ENCODE measurements at places on chromosomes 2 and 18.

DNA sequence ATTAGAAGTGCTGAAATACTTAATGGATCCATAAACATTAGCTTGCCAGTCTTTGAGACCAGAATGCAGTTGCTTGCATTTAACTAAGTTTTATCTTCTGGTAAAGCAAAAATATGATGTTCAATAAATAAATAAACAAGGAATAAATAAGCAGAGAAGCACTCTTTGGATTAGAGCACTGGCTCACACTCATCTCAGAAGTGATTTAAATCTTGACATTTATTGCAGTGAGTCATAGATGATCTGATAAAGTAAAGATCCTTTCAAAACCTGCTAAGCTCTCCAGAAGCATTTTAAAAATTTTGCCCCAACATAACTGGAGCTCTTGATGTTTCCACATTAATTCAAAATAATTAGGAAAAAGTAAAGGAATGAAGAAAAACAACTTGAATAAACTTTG is 66.8 kb downstream of the KYNU start:
- no peak for DNase-seq

- no peak for DNase-seq
Observed at GRCh38 chr18:58080451-58080850, 36.4 kb downstream of the NEDD4L start.

DNA sequence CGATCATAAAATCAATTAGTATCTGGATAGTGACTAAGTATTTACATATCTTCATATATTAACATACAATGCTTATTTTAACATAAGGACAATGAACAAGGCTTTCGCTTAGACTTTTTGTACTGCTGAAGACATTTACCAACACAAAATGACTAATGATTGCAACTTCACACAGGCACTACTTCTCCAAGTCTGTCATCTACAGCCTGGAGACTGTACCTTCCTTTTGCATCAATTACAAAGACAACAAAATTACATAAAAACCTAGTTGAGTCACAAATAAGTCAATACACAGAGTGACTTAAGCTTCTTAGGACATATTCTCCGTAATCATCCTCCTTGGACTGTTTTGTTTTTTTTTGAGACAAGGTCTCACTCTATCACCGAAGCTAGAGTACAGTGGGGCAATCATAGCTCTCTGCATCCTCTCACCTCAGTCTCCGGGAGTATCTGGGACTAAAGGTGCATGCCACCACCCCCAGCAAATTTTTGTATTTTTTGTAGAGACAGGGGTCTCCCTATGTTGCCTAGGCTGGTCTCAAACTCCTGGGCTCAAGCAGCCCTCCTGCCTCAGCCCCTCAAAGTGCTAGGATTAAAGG is 15.9 kb downstream of the PUM2 start:
- no peak for DNase-seq

DNA sequence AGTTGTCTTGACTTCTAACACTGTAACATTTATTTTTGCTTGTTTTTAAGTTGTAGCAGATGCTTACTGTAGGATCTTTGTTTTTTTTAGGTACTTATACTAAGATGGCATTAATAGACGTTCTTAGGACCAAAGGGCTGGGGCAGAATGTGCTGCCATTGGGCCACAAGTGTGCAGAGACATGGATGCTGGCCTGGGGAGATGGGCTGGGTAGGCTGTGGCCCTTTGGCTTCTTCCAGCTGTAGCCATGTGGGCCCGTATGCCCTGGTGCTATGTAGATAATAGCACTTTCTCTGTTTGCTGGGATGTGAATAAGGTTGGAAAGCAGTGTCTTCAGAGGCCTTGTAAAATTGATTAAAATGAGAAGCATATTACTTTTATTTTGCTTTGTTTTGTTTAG is 18.8 kb downstream of the RAB31 start:
- DNase-seq, result no peak

DNA sequence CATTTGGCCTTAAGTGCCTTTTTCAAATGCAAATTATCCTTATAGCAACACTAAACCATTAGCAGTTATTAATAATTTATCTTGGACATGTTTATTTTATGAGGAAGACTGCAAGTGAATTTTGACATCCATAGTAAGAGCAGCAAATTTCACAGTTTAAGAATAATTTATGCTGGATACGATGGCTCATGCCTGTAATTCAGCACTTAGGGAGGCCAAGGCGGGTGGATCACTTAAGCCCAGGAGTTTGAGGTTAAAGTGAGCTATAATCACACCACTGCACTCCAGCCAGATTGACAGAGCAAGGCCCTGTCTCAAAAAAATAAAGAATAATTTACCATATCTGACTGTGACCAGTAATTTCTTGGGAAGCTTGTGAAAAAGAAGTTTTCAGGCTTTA is 286.2 kb downstream of the TMX3 start:
- DNase-seq, result no peak

- DNase-seq, result peak; percentile 71
Observed at GRCh38 chr2:68225119-68225632, 27.2 kb downstream of the PPP3R1 start.

DNA sequence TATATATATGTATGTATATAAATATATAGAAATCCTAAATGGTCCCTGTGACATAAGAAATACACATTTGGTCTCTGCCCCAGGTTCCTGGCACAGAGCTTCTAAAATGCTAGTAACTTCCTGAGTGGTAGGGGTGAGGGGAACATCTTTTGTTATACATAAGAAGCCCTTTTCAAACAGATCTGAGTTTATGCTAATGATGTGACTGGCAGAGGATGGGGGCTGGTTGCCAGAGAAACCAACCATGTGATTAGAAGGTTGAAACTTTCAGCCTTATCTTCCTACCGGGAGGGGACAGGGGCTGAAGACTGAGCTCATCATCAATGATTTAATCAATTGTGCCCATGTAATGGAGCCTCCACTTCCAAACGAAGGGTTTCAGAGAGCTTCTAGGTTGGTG is 16.3 kb downstream of the MFSD2B start:
- DNase-seq, result no peak

GRCh38 chr18:69898241-69898861 is 49.3 kb downstream of the CD226 start:
- DNase-seq, result peak; percentile 55

- DNase-seq, result no peak
Observed at GRCh38 chr2:201262718-201263117, 2.4 kb downstream of the CASP8 start.

GRCh38 chr18:76491473-76491775 is 3.6 kb downstream of the ZNF516 start:
- peak; percentile 76 for DNase-seq

DNA sequence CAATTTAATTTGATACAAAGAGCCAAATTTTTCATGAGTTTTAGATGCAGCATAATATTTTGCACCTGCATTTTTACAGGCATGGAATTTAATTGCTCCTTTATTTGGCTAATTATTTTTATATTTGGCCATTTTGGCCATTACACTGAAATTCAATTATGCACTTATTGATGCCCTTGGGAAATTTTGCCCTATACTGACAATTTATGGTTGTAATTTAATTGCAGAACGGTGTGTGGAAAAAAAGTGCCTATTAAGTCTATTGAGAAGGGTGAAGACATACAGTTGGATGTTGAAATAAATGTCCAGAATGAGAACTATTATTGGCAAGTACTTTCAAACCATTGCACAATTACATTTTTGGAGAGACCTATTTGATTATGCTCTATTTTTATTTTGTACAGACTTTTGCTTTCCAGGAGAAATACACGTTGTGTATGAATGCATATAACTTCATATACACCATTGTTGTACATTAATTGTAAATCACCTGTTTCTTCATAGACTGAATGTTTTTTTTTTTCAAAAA is 1319.3 kb upstream of the CDH2 start:
- no peak for DNase-seq

DNA sequence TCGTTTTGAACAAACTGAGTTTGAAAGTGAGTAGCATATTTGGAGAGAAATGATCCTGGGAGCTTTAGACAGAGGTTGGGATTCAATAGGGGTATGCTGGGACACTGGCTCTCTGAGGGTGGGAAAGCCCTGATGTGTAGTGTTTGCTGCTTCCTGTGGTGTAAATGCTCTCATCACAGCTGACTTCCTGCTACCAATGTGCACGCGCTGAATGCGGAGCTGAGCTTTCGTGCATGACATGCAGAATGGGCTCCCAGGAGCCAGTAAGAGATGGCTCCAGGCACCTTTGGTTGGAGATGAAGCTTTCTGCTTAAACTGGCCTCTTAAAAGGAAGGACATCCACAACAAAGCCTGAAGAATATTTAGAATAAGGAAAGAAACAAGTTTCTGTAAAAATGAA is 224.1 kb upstream of the CCDC150 start:
- DNase-seq, result no peak

- DNase-seq, result no peak
Observed at GRCh38 chr2:239574434-239575156, 173.8 kb upstream of the HDAC4 start.

GRCh38 chr2:160298960-160299359 is 98.9 kb upstream of the ITGB6 start:
- no peak for DNase-seq

DNA sequence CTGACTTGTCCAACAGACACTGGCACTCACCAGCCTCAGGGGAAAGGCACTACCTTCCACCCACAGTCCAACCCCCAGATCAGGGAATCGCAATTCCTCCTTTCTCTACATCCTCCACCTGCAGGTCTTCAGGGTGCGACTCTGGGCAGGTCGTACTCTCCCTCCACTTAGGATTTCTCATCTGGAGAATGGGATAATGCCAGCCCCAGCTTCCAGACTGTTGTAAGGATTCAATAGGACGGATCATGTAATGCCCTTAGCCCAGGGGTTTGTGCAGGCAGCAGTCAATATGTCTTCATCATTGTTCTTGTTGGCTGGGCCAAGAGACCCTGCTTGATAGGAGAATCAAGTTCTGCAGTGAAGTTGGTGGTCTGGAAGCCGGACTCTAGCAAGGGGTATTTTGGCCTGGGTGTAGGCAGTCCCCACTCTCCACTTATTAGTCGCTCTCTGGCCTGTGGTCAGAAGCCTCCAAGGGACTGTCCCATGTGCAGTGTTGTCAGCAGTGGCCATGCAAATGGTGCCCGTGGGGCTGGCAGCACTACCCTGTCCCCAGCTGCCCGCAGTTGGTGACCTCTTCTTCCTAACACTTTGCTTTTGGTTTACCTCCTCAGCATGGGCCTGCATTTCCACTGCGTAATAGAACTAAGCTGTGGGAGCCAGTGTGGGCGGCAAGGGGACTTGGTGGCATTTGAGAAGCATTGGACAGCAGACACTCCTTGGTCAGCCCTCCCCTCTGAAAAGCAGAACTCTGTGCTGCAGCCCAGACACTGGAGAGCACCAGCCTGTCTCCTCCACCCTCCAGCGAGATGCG is 172.4 kb upstream of the HS6ST1 start:
- peak; percentile 46 for DNase-seq

DNA sequence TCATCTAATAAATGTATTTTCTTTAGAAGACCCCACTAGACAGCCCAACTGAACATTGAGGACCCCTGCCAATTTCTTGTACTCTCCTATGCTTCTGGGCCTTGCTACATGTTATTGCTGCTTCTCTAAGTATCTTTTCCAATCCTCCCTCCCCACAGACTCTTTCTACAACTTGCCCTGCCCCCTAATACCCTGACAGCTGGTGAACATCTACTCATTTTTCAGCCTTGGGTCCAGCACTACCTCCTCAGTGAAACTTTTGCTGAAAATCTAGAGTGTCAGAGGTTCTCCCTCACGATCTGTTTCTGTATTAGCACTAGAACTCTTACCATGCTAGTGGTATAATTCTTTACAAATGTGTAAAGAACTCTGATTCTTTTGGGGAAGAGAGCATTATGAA is 106.8 kb upstream of the SIX3 start:
- DNase-seq, result no peak

All from hematopoietic multipotent progenitor cell treated with erythropoietin and hydrocortisone succinate and interleukin-3 and kit ligand, for 4 days (in vitro differentiated cells).